Mesothelial cell of epicardium (in vitro differentiated cells): ENCODE measurements at places on chromosomes 11 and 22. TPM values are rescaled to one million over a fixed set of nuclear protein-coding genes. Genes with fewer than 3 reads are reported as not detected.
A peak's percentile ranks its signal among the peaks of the same experiment; 100 is the strongest.

DNA sequence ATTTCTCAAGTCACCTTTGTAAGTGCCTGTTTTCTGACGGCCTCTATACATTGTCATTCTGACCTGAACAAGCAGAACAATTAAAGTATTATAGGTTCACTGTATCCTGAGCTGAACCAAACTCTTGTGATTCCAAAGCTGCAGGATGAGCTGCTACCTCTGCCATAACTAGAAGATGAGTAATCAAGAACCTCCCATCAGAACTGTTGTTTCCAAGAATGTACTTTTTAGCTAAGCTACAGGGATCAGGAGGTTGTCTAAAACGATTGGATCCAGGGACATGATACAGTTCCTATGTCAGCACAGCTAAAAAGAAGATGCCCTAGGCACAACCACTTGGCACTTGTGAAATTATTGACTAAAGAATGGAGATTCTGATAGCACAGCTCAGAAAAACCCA lies 288.4 kb upstream of the CCDC90B start:
- H3K36me3 ChIP-seq = no peaks in the 10 kb centered on the region
- H3K4me3 ChIP-seq = no peak overlapping the region
- H3K27me3 ChIP-seq = no peaks in the 10 kb centered on the region
- peaks cover 12% of the 10 kb centered on the region for H3K4me1 ChIP-seq

DNA sequence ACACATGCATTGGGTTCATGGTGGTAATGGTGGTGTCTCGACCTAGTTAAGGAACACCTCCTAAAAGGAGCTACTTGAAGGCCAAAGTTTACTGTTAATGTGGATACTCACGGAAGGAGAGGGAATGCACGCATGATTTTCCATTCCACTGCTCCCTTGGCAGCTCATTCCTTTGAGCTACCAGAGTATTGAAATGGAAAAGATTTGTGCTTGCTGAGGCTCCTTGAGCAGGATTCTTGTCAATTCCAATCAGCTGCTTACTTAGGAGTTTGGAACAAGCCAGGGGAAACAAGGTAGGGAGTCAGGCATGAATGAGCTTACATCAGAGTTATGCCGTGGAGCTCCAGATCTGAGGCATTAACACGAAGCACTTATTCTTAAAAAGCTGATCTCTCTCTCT lies 108.8 kb downstream of the GRIA4 start:
- no peaks in the 10 kb centered on the region for H3K27me3 ChIP-seq
- no peak overlapping the region for H3K27ac ChIP-seq
- peaks cover 7% of the 10 kb centered on the region for H3K4me1 ChIP-seq
- DNase-seq = no peak
- H3K4me3 ChIP-seq = no peak overlapping the region
- peaks cover 21% of the 10 kb centered on the region for H3K36me3 ChIP-seq

GRCh38 chr22:40107851-40108378 lies 69.8 kb upstream of the TNRC6B start:
- DNase-seq = no peak
- H3K27me3 ChIP-seq = no peaks in the 10 kb centered on the region
- no peak overlapping the region for H3K27ac ChIP-seq
- H3K36me3 ChIP-seq = no peaks in the 10 kb centered on the region
- no peak overlapping the region for H3K4me3 ChIP-seq
- peaks cover 5% of the 10 kb centered on the region for H3K4me1 ChIP-seq

Gene MPPED2
- total RNA-seq = 163 to 179 TPM (median 166 TPM) in 3 replicates

DNA sequence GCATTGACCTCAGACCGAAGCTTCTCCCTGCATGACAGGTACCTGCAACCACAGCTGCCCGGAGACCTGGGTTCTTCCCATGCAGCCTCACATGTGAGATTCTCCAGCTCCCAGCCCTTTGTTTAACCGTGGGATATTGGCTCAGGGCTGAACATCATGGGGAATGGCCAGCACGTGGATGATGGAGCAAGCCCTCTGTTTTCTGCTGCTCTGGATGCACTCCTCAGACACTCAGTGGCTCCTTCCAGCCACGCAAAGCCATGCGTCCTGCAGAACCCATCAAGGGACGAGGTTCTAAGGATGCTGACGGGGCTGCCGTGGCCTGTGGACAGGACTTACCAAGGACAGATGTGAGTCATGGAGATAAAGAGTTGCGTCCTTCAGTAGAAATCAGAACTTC lies 639.1 kb downstream of the BRD1 start:
- peaks cover 22% of the 10 kb centered on the region for H3K27me3 ChIP-seq
- H3K4me1 ChIP-seq = no peaks in the 10 kb centered on the region
- H3K36me3 ChIP-seq = no peaks in the 10 kb centered on the region
- no peak overlapping the region for H3K27ac ChIP-seq
- H3K4me3 ChIP-seq = no peak overlapping the region

Gene FOSL1
- 2.7 to 4.3 TPM (median 3.1 TPM) in 3 replicates for total RNA-seq

DNA sequence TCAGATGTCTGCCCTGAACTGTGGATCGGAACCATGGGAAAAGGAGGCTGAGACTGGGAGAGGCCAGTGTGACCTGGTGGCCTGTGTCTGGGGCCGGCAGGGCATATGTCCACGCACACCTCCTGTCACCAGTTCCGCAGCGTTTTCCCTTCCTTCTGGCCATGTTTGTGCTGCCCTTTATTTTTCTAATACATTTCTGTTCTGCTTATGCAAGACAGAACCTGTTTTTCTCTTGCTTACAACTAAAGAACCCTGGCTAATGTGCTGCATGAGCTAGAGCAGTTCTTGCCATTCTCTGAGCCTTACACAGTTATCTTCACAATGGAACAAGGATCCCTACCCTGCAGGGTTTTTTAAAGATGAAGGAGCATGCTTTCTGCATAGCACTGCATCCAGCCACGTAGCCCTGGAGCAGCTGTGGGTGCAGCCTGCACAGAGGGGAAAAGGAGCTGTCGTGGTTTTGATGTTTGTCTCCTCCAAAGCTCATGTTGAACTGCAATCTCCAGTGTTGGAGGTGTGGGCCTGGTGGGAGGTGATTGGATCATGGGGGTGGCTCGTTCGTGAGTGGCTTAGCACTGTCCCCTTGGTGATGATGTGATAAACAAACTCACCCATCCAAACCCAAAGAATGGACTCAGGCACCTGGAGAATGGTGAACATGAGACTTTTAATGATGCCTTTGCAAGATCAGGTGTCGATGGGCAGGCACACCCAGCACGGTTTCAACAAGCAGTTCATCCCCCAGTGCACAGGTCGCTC lies 84.8 kb upstream of the SHANK2 start:
- DNase-seq = no peak
- H3K4me3 ChIP-seq = no peak overlapping the region
- H3K4me1 ChIP-seq = peaks cover 11% of the 10 kb centered on the region
- peaks cover 20% of the 10 kb centered on the region for H3K27me3 ChIP-seq
- no peaks in the 10 kb centered on the region for H3K36me3 ChIP-seq

DNA sequence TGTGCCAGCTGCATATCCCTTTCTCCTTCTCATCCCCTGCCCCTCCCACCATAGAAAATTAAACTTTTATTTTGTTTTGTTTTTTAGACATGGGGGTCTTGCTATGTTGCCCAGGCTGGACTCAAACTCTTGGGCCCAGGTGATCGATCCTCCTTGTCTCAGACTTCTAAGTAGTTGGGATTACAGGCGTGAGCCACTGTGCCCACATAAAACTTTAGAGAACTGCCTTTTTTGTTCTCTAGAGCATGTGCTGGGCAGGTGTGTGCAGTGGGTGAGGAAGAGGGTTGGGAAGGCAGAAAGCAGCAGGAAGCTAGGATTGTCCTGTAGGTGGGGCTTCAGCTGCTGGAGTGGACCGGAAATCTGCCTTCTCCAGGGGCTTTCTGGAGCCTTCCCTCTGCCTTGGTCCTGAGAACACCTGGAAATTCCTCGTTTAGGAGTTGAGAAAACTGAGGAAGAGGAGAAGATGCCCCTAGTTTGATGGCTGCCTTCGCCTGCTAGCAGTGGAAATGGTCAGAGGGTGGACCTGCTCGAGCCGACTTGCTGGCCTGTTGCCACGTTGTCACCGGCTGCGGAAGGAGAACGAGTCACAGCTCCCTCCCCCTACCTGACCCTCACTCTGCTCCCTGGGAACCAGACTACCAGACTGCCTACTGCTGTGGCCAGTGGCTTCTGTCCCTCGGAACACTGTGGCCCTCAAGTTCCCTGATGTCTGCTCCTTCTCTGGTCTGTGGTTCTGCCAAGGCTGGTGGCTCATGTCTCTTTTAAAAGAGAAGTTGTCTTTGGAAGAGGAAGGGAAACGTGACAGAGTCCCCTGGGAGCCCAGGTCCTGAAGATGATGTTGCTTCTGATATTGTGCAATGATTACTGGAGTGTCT lies 4.0 kb downstream of the ST14 start:
- H3K4me3 ChIP-seq = no peak overlapping the region
- H3K27ac ChIP-seq = no peak overlapping the region
- no peak for DNase-seq
- peaks cover 17% of the 10 kb centered on the region for H3K4me1 ChIP-seq
- no peaks in the 10 kb centered on the region for H3K36me3 ChIP-seq
- H3K27me3 ChIP-seq = peaks cover 27% of the 10 kb centered on the region

GRCh38 chr11:68373189-68373814 lies 60.9 kb downstream of the LRP5 start:
- H3K4me3 ChIP-seq = no peak overlapping the region
- no peak for DNase-seq
- H3K27ac ChIP-seq = peak overlapping the region; percentile 92
- H3K36me3 ChIP-seq = peaks cover 19% of the 10 kb centered on the region
- no peaks in the 10 kb centered on the region for H3K27me3 ChIP-seq

GRCh38 chr11:101917226-101917625 lies 904 bp upstream of the ANGPTL5 start:
- no peak overlapping the region for H3K27ac ChIP-seq
- DNase-seq = no peak
- no peak overlapping the region for H3K4me3 ChIP-seq

DNA sequence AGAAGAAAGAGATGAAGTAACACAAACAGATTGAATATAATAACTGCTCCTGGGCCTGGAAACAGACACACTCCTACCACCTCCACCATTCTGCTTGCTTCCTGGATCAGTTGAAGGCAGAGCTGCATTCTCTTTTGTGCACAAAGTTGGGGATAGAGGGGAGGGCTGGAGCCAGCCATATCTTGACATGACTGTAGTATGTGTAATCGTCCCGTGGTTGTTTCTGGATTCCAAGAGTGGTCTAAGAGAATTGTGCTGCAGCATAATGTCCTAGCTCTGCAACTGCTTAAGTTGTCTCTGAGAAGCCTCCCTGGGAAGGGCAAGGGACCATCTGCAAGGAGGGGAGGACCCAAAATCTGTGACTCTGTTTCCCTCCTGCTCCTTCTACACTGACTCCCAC lies 3.2 kb downstream of the CRY2 start:
- no peak overlapping the region for H3K4me3 ChIP-seq
- no peak for DNase-seq
- H3K4me1 ChIP-seq = peaks cover 18% of the 10 kb centered on the region
- H3K27me3 ChIP-seq = peaks cover 16% of the 10 kb centered on the region

DNA sequence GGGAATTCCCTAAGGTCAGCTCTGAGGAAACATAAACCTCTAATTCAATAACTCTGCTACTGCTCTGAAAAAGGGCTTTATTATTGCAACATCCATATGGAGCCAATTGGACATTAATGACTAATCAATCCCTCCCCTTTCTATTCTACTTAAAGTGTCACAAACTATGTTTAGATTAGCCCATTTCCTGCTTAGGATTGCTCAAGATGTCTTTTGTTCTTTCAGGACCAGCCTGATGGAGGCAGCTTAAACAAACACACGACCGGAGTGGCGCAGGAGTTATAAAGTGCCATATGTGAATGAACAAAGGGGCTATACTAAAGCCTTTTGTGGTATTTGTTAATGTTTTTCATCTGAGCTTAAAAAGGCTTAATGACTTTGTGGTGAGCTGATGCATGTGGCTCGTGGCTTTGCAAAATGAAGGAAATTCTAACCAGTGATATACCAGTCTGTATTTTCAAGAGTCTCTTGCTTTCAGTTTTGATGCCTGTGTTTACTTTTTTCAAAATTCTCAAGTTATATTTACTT lies 354.4 kb downstream of the SOX6 start:
- H3K27ac ChIP-seq = peak overlapping the region; percentile 32
- H3K36me3 ChIP-seq = peaks cover 8% of the 10 kb centered on the region
- no peak for DNase-seq
- H3K27me3 ChIP-seq = no peaks in the 10 kb centered on the region
- no peak overlapping the region for H3K4me3 ChIP-seq

DNA sequence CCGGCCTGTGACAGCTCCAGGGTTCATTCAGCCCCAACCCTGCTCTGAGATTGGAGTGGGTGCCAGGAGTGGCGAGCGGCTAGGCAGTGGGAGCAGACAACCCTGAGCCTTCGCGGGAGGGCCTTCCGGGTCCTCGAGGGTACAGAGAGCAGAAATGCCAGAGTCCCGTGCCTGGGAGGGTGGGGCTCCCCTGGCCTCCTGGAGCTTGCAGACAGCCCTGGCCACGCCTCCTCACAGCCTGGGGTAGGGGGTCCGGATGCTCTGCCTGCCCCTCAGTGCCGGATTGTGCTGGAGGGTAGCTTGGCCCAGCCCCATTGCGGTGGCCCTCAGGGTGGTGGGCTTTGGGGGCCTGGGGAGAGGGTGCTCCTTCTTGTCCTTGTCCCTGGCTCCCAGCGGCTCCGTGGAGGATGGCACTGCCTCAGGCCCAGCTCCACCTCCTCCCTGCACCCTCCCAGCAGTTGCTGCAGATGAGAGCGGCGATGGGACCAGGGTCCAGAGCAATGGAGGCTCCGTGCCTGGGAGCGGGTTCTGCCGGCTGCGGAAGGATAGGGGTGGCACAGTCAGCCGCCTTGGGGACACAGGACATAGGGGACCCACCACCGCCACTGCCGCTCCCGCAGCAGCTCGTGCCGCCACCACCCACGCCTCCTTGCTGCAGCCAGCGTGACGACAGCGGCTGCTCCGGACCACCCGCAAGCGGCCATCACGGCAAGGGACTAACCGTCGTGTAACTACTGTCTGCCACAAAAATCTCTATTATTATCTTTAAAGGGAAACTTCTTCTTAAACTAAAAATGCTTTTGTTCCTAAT lies 34.9 kb upstream of the OR10G7 start:
- H3K27ac ChIP-seq = no peak overlapping the region
- H3K36me3 ChIP-seq = no peaks in the 10 kb centered on the region
- DNase-seq = no peak
- peaks cover 3% of the 10 kb centered on the region for H3K27me3 ChIP-seq
- peaks cover 8% of the 10 kb centered on the region for H3K4me1 ChIP-seq
- H3K4me3 ChIP-seq = no peak overlapping the region

DNA sequence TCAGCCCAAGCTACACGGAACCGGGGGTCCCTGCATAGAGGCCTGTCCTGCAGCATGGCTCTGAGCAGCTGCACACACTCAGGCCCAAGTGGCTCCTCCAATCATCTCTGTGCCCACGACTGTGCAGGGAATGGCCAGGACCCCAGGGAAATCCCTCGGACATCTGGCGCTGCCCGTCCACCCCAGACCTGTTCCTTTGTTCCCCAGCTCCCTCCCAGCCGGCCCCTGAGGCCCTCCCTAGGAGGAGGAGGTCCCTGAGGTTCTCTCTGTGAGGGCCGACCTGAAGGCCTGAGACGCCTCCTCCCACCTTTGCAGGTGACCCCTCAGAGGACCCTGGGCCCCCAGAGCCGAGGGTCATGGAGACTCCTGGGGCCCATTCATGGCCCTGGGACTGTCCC lies 1.1 kb downstream of the MLC1 start:
- peaks cover 39% of the 10 kb centered on the region for H3K4me1 ChIP-seq
- H3K36me3 ChIP-seq = no peaks in the 10 kb centered on the region
- H3K4me3 ChIP-seq = no peak overlapping the region
- H3K27ac ChIP-seq = no peak overlapping the region
- H3K27me3 ChIP-seq = peaks cover 3% of the 10 kb centered on the region
